ENCODE measurements at places on chromosomes 12 and 14. TPM values are rescaled to one million over a fixed set of nuclear protein-coding genes. Genes with fewer than 3 reads are reported as not detected.
A peak's percentile ranks its signal among the peaks of the same experiment; 100 is the strongest.

KRT73 gene
- not detected for total RNA-seq

GRCh38 chr12:11795913-11796459, 146.5 kb downstream of the ETV6 start:
- DNase-seq = no peak
- peak overlapping the region; percentile 83 for H3K27ac ChIP-seq
- no peaks in the 10 kb centered on the region for H3K36me3 ChIP-seq
- H3K4me3 ChIP-seq = no peak overlapping the region
- H3K27me3 ChIP-seq = no peaks in the 10 kb centered on the region
- H3K4me1 ChIP-seq = peaks cover 53% of the 10 kb centered on the region

DNA sequence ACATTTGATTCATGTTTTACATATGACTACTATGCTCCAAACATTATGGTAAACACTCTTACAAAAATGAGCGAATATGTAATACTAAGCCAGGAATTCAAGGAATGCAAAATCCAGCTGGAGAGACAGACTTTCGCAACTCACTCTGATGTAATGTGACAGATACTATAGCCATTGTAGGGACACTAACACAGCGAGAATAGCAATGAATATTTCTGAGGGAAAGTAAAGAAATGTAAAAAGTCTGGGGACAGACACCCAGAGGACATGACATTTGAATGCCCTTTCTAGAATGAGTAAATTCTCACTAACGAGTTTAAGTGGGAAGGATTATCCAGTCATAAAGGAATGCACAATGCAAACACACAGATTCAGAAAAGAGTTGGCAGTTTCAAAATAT, 121.9 kb downstream of the PIK3C2G start:
- no peaks in the 10 kb centered on the region for H3K36me3 ChIP-seq
- no peaks in the 10 kb centered on the region for H3K27me3 ChIP-seq
- no peak overlapping the region for H3K27ac ChIP-seq
- no peak for DNase-seq

GRCh38 chr12:129049917-129050316, 196.6 kb downstream of the GLT1D1 start:
- H3K4me1 ChIP-seq = no peaks in the 10 kb centered on the region
- no peak overlapping the region for H3K27ac ChIP-seq
- H3K27me3 ChIP-seq = no peaks in the 10 kb centered on the region
- no peak for DNase-seq
- no peak overlapping the region for H3K4me3 ChIP-seq
- no peaks in the 10 kb centered on the region for H3K36me3 ChIP-seq

GRCh38 chr12:77406219-77406905, 341.0 kb upstream of the E2F7 start:
- no peaks in the 10 kb centered on the region for H3K27me3 ChIP-seq
- no peaks in the 10 kb centered on the region for H3K4me1 ChIP-seq
- H3K36me3 ChIP-seq = no peaks in the 10 kb centered on the region
- H3K27ac ChIP-seq = no peak overlapping the region
- H3K4me3 ChIP-seq = no peak overlapping the region

- H3K4me1 ChIP-seq = peaks cover 12% of the 10 kb centered on the region
- peak overlapping the region; percentile 97 for H3K4me3 ChIP-seq
Observed at GRCh38 chr12:53345486-53346188, 9.5 kb upstream of the SP7 start.
